GM20000 (cell line): ENCODE measurements at places on chromosomes 7 and 10.

- no peak for DNase-seq
These were observed 9.7 kb upstream of the ADAMTS14 start for GRCh38 chr10:70662362-70663220.

DNA sequence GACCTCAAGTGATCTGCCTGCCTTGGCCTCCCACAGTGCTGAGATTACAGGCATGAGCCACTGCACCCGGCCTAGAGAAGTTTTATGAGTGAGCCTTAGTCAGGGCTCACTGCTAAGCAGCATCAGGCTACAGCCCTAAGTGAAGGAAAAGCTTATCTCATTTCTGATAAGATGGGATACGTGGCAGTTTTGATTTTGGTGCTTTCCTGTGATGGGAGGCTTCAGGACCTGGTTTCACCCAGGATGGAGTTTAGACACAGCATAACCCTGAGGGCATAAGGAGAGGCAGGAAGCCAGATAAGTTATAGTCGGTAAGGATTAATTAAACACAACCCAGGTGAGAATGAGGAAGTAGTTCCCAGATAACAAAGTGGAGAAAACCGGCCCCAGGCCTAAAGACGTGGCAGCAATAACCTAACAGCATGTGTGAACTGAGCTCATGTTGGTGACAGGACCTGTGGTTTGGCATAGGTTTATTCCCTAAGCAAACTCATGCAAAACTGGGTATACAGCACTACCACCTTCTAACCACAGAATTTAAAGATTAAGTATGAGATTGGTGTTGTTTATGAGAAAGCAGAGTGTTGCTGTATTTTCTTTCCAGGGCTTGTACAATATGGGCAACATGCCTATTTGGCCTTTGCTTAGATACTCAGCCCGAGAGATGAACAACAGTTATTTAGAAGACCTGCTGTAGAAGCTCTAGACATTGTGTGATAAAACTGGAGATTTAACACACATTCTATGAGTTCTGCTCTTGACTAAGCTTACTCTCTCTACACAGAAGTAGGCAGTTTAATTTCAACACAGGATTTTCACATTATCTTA is 119.4 kb downstream of the COL28A1 start:
- DNase-seq, result no peak

DNA sequence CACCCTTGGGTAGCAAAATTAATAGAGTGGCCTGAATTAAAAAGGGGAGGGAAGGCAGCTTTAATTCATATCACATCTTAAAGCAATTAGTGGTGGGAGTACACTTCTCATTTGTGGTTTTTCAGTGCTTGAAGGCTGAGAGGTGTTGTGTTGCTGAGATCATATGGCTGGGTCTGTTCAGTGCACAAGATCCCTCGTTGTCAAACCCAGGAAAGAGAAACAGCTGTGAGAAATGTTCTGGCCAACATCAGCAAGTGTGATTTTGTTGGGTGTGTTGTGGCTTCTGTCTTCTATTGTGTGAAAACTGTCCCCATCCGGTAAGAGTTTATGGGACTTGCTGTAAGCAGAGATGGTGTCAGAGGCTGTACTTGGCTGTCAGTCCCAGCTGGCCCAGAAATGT is 197.9 kb upstream of the BMPER start:
- no peak for DNase-seq

GRCh38 chr10:124145109-124145870 is 51.9 kb upstream of the CHST15 start:
- DNase-seq, result no peak

- no peak for DNase-seq
These were observed 15.0 kb upstream of the BNIP3 start for GRCh38 chr10:131996466-131997365.

- no peak for DNase-seq
These were observed 209.4 kb upstream of the FOXK1 start for GRCh38 chr7:4472728-4473127.

GRCh38 chr7:157339777-157340677 is 3.2 kb downstream of the DNAJB6 start:
- peak; percentile 70 for DNase-seq

DNA sequence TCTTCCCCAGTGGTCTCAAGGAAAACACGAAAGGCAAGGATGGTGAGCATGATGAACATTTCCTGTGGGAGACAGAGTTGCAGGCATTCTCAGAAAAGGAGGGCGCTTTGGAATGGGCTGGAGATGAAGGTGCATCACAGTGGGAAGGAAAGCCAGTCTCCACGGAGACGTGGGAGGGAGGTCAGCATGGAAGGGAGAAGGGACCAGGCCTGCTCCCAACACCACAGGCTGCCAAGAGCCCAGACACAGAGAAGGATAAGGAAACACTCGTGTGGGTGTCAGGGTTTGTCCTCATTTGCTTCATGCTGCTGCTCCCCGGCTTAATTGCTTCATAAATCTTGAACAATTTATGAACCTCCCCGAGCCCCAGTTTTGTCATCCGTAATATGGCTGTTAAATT is 231.5 kb upstream of the ZNF32 start:
- no peak for DNase-seq

- no peak for DNase-seq
These were observed 199.7 kb upstream of the PITRM1 start for GRCh38 chr10:3372281-3372680.

DNA sequence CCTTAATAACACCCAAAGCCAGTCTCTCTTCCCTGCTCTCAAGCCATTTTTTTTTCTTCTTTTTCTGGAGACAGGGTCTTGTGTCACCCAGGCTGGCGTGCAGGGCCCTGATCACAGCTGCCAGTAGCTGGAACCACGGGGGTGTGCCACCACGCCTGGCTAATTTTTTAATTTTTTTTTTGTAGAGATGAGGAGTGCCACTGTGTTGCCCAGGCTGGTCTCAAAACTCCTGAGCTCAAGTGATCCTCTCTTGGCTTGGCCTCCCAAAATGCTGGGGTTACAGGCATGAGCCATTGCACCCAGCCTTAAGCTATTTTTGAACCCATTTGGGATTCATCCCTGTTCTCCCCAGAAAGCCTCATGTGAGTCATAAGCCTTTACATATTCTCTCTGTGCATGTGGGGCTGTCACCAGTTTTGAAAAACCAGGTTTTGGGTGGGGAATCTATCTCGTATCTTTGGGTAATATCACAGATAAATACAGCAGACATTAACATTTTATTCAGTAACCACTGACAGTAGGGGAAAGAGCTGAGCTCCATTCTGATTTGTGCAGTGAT is 15.5 kb downstream of the ZNF487 start:
- no peak for DNase-seq

- no peak for DNase-seq
These were observed 63.1 kb downstream of the EEPD1 start for GRCh38 chr7:36216063-36216684.

DNA sequence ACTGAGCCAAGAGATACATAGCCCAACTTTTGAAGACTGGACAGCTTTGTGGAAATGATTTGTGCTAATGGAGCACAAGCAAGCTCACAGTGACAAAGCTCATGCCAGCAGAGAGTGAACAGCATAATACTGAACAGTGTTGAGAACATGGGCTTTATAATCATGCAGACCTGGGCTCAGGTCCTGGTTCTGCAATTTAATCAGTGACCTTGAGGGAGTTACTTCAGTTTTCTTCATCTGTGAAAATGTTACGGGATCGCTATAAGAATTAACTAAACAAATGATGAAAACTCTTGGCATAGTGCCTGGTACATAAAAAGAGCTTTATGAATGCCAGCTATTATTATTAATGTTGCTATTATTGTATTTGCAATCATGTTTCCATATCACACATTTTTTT is 690.5 kb upstream of the LRRN3 start:
- DNase-seq, result no peak

DNA sequence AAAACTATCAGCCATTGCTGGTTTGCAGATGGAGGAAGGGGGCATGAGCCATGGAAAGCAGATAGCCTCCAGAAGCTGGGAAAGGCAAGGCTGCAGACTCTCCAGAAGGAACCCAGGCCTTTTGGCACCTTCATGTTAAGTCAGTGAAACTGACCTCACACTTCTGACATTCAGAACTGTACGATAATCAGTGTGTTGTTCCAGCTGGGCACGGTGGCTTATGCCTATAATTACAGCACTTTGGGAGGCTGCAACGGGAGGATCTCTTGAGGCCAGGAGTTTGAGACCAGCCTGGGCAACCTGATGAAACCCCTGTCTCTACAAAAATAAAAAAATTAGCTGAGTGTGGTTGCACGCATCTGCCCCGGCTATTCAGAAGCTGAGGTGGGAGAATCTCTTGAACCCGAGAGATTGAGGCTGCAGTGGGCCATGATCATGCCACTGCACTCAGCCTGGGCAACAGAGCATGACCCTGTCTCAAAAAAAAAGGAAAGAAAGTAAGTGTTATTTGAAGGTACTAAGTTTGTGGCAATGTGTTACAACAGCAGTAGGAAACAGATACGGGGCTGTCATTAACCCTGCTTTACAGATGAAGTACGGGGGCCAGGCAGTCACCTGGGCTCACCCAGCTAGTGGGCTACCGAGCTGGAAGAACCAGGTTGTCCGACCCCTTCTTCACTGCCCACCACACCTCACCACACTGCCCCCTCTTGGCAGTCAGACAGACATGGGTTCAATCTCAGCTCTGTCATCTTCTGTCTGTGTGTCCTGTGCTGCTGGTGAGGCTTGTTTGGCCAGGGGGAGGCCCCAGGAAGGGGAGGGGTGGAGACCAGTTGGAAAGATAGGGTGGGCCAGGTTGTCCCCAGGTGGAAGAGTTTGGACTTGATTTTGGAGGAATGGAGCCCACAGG is 18.3 kb downstream of the CHST3 start:
- no peak for DNase-seq

GRCh38 chr10:71138166-71138830 is 74.1 kb upstream of the UNC5B start:
- DNase-seq, result no peak

- no peak for DNase-seq
These were observed 1.9 kb downstream of the VWDE start for GRCh38 chr7:12401538-12402364.

DNA sequence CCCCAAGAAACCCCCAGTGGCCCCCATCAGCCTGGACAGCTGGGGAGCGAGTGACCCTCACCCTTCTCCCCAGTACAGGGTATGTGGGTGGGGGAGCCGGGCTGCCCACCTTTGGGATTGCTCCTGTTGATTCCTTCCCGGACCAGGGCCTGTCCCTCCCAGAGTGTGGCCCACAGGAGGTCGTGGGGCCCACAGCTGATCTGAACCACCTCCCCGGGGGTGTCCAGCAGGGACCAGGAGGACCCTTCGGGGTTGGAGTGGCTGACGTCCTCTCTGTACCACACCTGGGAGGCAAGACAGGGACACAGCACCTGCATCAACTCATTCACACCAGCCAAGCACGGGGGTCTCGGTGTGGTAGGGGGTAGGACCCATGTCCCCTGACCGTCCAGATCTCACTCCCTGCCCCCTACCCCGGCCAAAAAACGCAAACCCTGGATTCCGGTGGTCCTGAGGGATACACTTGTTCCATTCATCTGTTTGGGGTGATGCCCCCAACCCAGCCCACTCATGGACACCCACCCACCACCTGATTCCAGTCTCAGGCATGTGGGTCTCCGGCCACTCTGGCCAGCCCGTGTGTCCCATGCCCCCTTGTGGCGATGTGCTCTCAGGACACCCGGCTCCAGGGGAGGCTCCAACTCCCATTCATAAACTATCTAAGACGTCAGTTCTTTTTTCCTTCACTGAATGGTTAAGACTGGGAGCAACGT is 10.9 kb downstream of the TECPR1 start:
- DNase-seq, result peak; percentile 80

GRCh38 chr7:28409716-28410627 is 2.3 kb upstream of the CREB5 start:
- DNase-seq, result peak; percentile 31

GRCh38 chr10:43260911-43261577 is 5.8 kb downstream of the RASGEF1A start:
- peak; percentile 13 for DNase-seq

- DNase-seq, result no peak
These were observed 70.5 kb downstream of the COPG2 start for GRCh38 chr7:130598056-130598455.

DNA sequence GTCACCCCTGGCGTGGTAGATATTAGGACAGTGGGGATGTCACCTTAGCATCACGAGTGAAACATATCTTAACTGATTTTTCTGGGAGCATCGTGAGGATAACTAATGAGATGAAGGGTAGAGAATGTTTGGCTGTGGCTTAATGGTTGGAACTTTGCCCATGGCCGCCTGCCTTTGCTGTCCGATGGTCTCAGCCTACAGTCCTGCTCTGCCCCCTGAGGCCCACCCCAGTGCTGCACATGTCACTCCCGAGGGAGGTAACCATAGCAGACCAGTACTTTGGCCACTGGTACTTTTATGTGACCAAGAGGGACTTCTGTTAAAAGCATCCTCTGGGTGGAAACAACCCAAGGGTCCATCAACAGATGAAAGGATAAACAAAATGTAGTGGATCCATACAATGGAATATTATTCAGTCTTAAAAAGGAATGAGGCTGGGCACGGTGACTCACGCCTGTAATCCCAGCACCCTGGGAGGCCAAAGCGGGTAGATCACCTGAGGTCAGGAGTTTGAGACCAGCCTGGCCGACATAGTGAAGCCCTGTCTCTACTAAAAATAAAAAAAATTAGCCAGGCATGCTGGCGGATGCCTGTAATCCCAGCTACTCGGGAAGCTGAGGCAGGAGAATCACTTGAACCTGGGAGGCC is 58.4 kb downstream of the TACR2 start:
- no peak for DNase-seq

- no peak for DNase-seq
These were observed 107.4 kb downstream of the DNAJB6 start for GRCh38 chr7:157444011-157444842.

DNA sequence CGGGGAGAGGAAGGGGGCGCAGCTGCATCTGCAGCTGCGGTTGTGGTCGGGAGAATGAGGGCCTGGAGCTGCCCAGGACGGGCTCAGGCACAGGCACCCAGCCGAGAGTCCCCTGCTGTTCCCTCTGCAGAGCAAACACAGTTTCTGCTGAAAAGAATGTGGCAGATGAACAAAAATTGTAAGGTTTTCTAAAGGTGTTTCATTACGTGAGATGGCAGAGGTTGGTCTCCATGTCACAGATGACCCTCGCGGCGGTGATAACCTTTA is 456.2 kb downstream of the DNAJB6 start:
- no peak for DNase-seq

GRCh38 chr10:77939561-77940001 is 13.0 kb upstream of the DLG5 start:
- no peak for DNase-seq

- no peak for DNase-seq
These were observed 80.5 kb downstream of the C10orf105 start for GRCh38 chr10:71638822-71639719.
